ENCODE measurements at places on chromosomes 11 and 22.

GRCh38 chr11:19474211-19474610 lies 233.5 kb upstream of the E2F8 start:
- no peak for DNase-seq

DNA sequence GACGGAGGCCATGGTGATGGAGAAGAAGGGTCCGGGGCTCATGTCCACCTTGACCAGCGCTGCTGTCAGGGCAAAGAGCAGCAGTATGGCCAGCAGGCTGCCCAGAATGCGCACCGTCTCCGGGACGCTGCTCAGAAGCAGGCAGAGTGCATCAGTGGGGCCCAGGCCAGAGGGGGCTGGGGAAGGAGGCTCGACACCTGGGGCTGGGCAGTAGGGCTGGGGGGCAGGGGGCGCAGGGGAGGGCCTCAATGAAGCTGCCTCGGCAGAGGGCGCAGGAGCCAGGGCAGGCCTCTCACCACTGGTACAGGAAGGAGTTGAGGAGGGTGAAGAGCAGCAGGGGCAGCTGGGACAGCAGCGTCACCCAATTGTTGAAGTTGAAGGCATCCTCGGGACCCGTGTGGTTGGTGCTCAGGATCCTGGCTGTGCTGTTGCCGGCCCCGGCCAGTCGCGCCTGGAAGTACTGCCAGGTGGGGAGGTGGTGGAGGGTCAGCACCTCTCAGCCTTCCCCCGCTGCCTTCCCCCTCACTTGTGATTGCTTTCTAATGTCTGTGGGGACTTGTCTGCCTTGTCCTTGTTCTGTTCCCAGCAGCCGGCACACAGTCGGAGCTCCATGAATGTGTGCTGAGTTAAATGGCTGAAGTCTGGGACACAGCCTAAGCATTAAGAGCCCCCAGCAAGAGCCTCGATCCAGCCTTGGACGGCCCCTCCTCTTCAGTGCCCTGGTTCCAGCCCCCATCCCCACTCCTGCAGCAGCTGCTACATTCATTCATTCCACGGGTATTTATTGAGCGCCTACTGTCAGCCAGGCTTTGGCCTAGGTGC lies 2.3 kb downstream of the SLC29A2 start:
- no peak for DNase-seq

- peak; percentile 58 for DNase-seq
These were observed 783 bp upstream of the SLC35C1 start for GRCh38 chr11:45803971-45804760.

GRCh38 chr11:2196970-2197770 lies 25.6 kb upstream of the TH start:
- DNase-seq, result peak; percentile 66

DNA sequence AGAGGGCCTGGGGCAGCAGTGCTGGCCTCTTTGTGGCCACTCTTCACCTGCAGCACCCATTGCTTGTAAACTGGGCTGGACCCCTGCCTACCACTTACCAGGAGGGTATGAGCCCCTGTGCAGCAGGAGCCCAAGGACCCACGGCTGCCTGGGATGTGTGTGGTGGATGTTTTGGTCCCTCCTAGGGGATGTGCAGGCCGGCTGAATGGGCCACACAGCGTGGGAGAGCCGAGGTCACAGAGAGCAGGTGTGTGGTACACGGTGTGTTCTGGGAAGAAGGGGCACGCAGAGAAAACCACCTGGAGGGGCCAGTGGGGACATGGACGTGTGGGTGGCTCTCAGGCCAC lies 19.3 kb upstream of the GNB1L start:
- no peak for DNase-seq

DNA sequence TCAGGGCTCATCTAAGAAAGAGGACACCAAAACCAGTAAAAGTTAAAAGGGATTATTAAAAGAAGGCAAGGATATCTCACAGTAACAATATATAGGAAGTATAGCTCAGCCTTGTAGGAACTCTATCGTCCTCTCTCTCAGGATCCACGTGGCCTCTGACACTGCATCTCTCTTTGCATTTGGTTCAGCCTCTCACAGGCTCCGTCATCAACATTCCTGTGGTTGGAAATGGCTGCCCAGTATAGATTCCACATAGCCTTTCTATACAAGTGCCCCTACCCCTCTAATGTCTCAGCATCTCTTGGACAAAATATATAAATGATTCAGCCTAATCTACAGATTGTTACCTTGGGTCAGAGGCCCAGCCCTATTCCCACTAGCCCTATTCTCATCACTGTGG lies 101.3 kb upstream of the DBX1 start:
- DNase-seq, result no peak

All from T-cell (primary cell).